Stimulated activated CD8-positive, alpha-beta memory T cell treated with anti-CD3 and anti-CD28 coated beads, Interleukin-15, amount 100 ng/mL, for 24 hours (primary cell): ENCODE measurements at places on chromosomes 6 and 20.

DNA sequence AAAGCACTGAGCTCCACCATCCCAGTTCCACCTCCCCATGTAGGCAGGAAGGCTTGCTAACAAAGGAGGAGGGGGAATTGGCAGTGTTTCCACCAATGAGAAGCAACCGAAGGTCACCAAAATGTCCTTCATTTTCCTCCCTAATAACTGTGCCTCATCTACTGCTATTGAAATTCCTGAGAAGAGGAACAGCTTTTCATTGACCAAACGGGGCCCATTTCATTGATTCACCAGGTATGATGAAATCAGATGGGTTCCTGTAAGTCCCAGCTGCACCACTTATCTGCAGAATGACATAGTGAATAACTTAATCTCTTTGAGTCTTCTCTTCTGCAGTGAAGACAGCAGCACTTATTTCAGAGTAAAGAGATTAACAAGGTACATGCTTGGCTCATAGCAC is 17.3 kb downstream of the TREM1 start:
- no peak for DNase-seq

DNA sequence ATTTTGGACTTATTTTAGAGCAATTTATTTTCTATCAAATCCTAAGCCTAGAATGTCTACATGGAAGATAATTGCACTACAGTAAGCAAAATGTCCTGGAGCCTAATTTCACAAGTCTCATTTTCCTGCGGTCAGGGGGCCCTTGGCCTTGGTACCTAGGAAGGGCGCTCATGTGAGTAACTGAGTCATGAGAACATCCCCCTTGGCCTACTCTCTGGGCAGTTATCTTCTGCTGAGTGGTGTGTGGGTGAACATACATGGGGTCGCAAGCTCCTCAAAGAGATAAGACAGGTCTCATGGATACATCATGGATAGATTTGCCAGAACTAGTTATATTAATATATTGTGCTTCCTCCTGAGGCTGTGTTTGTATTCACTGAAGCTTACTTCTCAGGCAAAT is 211.2 kb upstream of the MARCKS start:
- DNase-seq, result no peak

GRCh38 chr20:22652681-22653588 is 68.6 kb upstream of the FOXA2 start:
- no peak for DNase-seq

DNA sequence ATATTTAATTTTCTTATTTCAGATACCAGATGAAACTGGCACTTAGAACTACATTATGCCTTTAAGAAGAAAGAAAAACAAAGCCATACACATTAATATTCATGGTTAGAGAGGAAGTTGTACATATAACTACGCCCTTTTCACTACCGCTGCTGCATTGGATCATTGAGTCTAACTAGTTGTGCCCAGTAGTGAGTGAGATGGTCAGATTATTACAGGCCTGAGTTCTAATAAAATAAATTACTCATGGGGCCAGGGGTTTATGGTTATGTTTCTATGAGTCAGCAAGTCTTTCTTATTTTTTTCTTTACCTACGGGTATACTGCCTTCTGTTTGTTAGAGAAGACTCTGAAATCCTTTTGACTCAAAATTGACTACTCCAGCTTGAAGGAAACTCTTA is 11.5 kb downstream of the RIOK1 start:
- DNase-seq, result no peak

GRCh38 chr20:53844259-53844658 is 226.1 kb downstream of the BCAS1 start:
- no peak for DNase-seq

DNA sequence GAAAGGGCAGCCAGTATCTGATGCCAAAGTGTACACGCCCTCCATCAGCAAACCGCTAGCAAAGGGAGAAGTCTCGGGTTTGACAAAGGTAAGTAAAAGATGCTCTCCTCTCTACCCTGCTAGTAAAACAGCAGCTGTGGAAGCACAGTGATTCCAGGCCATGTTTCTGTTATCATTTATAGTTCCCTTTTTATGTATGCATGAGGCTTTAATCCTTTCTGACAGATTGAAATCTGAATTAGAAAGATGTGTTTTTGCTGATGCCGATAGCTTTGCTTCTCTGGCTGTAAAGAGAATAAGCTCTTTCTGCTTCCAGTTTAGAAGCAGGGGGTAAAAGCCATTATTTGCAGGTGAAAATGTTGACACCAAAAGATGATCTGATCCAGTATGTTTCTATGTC is 392.4 kb upstream of the SOX4 start:
- DNase-seq, result no peak

GRCh38 chr20:19531446-19531845 is 226.6 kb upstream of the RIN2 start:
- no peak for DNase-seq
